ENCODE measurements at places on chromosomes 4 and X.

- no peak for DNase-seq
Measured at GRCh38 chrX:72001471-72001870, 90.8 kb downstream of the NHSL2 start.

DNA sequence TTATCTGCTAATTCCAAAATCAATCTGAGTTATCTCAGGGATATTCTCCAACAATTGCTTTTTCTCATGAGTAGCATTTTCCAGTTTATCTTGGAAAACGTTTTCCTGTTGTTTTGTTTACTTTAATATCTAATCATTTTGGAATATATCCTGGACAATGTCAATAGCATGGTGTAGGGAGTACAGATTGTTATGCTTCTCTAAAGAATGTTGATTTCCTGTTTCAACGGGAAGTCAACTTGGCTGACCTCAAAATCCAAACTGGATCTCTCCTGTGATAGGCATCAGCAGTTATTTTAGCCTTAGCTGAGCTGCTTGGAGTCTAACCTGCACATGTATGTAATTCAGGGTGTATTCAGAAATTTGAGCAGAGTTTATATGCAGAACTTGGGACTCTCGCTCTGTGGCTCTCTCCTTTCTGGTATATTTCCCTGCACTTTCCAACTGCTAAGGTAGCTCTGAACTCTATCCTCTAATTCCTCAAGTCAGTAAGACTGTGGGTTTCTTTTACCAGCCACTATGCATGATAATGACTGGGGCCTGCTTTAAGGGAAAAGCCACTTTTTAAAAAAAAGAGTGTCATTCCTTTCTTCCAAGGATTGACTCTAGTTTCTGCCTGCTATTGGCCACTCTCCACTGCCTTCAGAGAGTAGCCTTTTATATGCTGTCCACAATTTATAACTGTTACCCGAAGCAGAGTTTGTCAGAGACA, 7.7 kb downstream of the PRSS48 start:
- DNase-seq = no peak

GRCh38 chrX:25275159-25275558, 259.4 kb upstream of the ARX start:
- DNase-seq = no peak

GRCh38 chr4:7023486-7023885, 19.7 kb upstream of the TADA2B start:
- DNase-seq = no peak

DNA sequence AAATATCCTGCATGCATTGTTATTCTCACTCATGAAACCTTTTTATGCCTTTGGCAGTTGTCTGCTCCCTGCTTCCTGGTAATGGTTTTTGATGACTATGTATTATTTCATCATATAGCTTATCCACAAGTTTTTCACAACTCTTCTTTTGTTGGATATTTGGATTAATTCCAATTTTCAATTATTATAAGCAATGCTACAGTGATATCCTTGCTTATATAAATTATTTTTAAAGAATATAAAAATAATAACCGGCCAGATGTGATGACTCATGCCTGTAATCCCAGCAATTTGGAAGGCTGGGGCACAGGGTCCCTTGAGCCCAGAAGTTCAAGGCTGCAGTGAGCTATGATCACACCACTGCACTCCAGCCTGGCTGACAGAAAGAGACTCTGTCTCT, 47.0 kb downstream of the ASIC5 start:
- no peak for DNase-seq

DNA sequence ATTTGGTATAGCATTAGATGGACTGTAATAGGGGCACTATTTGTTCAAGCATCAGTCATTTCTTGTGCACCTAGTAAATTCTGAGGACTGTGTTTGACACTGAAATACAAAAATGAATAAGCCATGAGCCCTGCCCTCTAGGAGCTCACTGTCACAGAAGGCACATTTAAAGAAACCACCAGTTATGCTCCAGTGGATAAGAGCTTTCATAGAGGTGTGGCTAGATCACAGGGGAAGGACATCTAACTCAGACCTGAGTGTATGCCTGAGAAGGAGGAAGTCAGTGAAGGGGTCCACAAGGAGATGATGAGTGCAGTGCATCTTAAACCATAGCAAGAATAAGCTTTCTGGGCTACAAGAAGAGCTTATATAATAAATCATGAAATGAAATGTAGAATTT, 40.1 kb downstream of the BTC start:
- DNase-seq = no peak

GRCh38 chrX:129786210-129786651, 6.5 kb downstream of the SASH3 start:
- no peak for DNase-seq

DNA sequence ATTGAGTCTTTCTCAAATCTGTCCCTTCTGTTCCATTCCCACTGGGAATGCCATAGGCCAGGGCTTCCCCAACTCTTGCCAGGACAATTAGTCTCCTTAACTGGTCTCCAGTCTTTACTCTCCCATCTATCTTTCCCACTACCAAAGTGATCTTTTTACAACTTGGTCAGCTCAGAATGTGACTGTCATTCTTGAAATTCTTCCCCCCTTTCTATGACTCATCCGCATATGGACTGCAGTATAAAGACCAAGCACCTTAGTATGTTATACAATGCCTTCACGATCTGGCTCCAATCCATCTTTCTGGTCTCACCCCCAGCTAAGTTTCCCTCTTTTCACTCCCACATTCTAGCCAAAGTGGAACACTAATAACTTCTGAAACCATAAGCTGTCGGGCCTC, 383.8 kb downstream of the OPHN1 start:
- no peak for DNase-seq

DNA sequence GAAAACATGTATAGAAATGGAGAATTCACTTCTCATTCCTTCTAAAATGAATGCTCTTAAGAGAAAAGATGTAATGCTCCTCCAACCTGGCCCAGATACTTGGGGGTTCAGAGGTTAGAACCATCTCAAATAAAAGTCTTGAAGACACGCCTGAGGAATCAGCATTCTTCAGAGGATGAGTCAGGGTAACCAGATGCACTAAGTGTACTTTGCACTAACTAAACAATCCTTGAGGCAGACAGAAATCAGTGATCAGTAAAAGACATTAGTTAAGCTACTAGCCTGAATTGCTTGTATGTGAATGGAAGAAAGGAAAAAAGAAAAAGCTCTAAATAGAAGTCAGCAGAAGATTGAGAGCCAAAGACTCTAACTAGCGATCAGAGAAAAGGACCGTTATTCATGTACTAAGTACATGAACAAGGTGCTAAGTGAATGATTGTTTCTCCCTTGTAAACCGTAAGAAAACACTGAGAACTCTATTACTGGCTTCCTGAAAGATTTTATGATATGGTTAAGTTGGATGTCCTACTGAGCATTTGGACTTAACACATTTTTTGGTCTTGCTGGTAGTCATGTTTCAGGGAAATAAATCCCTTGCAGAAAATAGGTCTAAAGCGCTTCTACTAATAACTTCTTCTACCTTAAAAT, 738.3 kb downstream of the STPG2 start:
- no peak for DNase-seq

DNA sequence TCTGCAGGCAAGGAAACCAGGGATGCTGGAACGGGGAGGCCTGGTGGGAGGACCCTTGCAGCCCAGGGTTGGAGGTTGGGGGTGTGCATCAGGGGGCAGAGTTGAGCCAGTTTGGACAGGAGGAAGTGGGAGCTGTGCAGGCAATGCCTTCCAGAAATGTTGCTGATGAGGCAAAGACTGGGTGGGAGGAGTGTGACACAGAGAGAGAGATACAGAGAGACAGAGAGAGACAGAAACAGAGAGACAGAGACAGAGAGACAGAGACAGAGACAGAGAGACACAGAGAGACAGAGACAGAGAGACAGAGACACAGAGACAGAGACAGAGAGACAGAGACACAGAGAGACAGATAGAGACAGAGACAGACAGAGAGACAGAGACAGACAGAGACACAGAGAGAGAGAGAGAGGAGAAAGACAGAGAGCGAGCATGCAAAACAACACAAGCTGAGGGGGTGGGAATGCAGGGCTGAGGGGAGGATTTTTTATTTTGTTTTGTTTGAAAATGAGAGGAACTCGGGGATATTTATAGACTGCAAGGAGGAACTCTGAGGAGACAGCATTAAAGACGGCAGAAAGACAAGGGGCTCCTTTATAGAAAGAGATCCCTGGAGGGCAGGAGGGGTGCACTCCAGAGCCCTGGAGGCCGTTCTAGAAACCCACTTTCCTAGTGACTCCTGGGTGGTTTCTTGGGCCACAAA, 1.9 kb upstream of the HAUS3 start:
- no peak for DNase-seq

DNA sequence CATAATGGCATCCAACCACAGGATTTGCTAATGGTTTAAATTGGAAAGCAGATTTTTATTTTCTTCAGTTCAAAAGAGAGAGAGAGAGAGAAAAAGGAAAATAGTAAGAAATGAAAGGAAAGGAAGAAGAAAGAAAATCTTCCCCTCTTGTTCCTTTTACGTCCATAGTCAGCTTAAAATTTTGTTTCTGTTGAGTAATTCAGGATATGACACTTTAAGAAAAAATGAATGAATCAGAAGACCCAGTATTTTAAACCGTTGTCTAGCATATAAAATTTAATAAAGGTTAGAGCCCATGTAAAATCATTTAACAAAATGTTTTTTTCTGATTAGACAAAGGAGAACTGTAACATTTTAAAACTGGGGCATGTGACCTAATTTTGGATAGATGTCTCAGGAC, 391.8 kb upstream of the EPHA5 start:
- no peak for DNase-seq

GRCh38 chr4:27017623-27018022, 157.0 kb downstream of the STIM2 start:
- DNase-seq = no peak

Data from cortex of kidney (tissue), 1 donor.